Germinal center (tissue), 1 donor: ENCODE measurements at places on chromosomes 4 and X.

- DNase-seq: peak; percentile 90
Observed at GRCh38 chrX:47144626-47145394, at the start of the genes NDUFB11 and RBM10. Gene NDUFB11 (minus strand): TSS chrX:47144702. CDS start chrX:47144679, 23 bp downstream. Gene RBM10 (plus strand): TSS chrX:47145221. CDS start chrX:47147482, 2,261 bp downstream.

DNA sequence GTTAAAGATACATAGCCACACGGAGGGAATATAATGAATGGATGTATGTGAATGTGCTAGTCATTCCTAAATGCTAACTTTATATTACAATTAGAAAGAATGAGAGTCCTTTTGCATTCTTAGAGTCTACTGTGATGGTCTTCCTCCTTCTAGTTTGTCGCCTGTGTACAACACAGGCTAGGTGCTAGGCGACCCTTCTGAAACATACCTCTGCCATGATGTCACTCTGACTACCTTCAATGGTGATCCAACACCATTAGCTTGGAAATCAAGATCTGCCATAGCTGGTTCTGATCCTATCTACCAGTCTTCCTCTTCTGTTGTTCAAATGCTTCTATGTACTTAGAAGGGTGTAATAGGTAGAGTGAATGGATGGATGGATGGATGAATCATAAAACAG, 151.2 kb downstream of the MGST2 start:
- DNase-seq: no peak

DNA sequence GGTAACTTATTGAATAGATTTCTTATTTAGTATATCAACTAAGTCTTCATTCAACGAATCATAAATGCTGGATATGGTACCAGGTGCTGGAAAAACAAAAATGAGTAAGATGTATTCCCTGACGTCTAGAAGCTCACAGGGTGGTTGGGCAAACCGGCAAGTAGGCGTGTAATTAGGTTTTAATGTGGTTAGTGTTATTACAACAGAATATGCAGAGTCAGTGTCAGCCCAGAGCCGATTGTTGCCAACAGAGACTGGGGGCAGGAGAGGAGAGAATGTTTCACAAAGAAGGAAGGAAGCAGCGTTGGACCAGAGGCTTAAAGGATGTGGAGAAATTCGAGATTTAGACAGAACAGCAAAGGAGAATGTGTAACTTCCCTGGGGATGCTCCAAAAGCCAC, 111.7 kb downstream of the TENM3 start:
- no peak for DNase-seq

DNA sequence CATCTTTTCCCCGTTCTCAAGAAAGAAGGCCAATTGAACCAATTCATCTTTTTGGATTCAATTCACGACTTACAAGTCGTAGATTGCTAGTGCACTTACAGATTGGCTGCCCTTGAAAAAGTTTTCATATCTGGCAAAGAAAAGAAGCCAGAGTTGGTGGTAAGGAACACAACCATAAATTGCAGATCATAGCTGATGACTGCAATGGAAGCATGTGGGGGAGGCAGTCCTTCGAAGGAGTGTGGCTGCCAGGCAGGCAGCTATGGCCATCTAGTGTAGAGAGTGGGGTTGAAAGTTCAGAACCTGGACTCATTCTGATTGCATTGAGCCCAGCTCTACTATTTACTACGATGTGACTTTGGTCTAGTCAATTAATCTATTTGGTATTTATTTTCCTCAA, 4.5 kb downstream of the GPM6A start:
- no peak for DNase-seq

GRCh38 chr4:174423257-174423944, 98.9 kb downstream of the HPGD start:
- no peak for DNase-seq

DNA sequence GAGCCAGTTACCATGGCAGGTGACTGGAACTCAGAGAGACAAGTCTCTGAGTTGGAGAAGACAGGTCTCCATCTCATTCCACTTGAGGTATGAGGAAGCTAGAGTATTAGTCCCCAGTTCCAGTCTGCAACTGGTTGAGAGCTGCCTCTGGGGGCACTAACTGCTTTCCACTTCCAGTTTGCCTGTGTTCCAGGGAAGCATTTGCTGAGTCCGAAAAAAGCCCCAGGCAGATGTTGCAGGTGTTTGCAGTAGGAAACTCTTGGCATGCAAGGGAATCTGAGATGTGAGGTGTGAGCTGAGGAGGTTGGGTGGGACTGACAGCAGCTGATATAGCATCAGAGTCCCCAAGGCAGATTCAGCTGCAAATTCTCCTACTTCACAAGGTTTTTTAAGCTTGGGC, 272.2 kb upstream of the CASK start:
- no peak for DNase-seq

- DNase-seq: no peak
Observed at GRCh38 chr4:138671106-138671505, 344.5 kb upstream of the NOCT start.

DNA sequence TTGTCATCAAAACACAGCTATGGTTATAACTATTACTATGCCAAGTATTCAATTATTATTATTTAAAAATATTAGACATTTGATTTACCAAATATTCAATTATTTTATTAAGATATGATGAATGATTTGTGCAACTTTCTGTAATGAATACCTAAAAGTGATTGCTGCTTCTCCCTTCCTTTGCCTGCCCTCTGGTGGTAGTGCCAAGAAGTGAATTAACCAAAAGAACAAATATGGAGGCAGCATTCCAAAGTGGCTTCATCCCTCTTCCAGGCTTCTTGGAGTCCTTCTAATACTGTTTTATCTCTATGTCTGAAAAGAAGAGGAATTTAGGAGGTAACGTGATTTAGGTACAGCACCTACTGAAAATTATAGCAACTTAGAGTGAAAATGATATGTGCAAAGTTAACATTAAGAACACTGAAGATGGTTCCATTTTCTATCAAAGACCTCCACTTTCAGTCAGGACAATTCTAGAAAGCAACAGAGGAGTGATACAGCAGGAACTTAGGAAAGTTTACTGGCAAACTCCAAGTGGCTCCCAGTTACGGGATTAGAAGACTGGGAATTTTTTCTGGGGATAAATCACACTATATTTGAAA, 43.0 kb downstream of the ENPEP start:
- no peak for DNase-seq

- DNase-seq: no peak
Observed at GRCh38 chr4:20074450-20074849, 177.3 kb upstream of the SLIT2 start.

GRCh38 chr4:82611982-82612381, 50.2 kb upstream of the TMEM150C start:
- no peak for DNase-seq

DNA sequence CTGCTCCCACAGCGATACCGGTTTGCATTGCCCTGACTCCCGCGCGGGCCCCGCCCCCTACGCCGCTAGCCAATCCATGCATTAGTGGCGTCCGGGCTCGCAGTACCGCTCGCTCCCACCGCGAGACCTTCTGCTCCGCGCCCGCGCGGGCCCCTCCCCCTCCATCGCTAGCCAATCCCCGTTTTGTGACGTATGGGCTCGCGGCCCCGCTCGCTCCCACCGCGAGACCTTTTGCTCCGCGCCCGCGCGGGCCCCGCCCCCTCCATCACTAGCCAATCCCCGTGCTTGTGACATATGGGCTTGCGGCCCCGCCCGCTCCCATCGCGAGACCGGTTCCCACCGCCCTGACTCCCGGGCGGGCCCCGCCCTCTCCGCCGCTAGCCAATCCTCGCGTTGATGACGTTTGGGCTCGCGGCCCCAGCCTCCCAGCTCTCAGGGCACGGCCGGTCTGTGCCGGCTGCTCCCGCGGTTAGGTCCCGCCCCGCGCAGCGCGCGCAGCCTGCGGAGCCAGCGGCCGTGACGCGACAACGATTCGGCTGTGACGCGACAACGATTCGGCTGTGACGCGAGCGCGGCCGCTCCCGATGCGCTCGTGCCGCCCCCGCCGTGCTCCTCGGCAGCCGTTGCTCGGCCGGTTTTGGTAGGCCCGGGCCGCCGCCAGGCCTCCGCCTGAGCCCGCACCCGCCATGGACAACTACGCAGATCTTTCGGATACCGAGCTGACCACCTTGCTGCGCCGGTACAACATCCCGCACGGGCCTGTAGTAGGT, at the start of gene EMD:
TSS of gene EMD (plus strand) at position 497 of the 770 bp plus-strand sequence. CDS start at position 687, 190 bp downstream.
- peak; percentile 88 for DNase-seq

DNA sequence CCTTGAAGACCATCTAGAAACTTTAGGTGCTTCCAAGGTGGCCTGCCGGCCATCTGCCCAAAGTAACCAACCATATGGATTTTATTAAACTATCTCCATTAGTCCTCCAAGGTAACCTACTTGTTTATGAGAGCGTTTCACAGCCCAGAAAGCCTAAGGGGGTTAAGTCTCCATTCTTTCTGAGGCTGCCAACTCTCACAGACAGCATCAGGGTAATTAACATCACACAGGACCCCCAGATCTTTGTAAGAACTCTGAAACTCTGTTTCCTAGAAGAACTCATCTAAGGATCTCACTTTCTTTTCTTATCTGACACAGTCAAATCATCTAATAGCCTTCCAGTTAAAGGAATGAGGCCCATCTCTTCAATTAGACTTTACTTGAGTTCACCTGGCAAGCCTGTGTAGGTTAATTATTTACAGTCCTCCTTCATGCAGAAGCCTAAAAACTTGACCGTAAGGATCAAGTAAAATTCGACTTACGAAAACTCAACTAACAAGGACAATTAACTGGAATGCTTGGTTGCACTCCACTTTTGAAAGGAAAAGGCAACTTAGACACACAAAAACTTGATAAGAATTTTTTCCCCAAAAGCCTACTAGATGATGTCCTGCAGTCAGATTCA, 252.5 kb downstream of the GRIA3 start:
- no peak for DNase-seq

GRCh38 chr4:26753187-26753586, 107.5 kb upstream of the STIM2 start:
- DNase-seq: no peak

- no peak for DNase-seq
Observed at GRCh38 chr4:3784454-3785291, 18.5 kb downstream of the ADRA2C start.

- DNase-seq: no peak
Observed at GRCh38 chr4:39785083-39785482, 87.1 kb downstream of the UBE2K start.

GRCh38 chr4:141247430-141247780, 26.7 kb downstream of the ZNF330 start:
- no peak for DNase-seq

DNA sequence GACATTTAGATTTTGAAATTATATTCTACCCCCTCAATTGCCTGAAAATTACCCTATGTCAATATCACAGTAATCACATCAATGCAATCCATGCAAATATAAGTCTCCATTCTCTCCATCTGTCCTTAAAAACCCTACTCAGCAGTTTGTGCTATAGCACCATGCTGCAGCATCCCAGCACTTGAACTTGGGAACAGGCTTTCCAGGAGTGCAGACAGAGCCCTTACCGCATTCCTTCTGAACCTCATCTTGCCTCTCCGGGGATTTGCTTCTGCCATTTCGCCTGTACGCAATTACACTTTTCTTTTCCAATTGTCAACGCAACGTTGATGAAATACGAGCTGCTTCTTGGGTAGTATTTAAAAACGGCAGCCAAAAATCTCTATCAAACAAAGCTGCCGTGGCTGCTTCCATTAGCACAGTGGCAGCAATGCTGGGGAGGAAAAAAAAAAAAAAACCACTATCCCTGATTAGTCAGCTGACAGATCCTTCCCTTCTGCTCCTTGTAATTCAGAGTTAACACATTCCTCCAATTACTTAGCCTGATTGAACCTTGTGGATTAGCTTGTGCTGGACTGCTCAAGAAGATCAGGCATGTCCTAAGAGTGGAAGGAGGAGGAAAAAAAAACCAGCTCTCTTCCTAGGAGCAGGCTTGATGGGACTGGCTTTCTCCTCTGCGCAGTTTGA, 65.6 kb downstream of the MCF2 start:
- DNase-seq: no peak

DNA sequence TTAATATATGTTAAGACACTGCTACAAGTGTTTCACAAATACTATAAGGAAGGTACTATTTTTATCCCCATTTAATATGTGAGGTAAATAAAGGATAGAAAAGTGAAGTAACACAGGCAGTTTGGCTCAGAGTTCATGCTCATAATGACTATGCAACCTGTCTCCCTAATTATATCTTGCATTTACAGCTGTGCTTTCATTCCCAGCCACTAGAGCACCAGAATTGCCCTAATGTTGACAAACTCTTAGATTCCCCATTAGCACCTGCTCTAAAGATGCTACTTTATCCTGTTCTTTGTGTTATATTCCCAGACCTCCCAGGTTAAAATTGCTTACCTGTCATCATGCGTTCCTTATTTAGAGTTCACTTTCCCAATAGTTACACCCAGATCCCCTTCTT, 833.6 kb downstream of the CCSER1 start:
- DNase-seq: no peak

DNA sequence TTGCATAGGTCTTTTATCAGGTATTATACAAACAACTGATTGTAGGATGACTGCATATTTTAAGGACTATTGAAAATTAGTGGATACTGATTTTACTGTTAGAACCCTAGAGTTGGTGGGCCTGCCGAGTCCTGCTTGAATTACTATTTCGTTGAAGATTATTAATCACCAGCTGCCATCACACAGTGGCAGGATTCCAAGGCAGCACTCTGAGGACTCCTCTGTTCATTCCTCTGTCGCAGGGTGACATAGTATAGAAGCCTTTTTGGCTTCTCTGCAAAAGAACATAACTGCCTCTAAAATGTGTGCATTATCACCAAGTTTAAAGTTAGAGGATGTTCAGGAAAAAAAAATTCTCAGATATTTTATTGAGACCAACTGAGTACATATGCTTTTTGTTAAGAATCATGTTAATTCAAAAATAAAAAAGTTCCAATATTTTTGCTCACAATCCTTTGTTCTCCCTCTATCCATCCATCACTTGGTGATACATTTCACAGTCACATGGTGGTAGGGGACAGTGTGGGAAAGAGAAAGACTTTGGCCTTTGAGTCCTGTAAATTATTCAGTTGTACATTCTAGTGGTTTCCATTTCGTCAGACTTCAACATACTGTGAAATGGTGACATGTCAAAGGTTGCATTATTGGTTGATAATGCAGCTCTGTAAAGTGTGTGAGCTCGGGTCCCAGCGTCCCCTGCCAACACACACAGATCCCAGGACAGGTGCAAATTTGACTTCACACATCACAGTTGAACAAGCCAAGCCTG, 332.5 kb downstream of the GRID2 start:
- no peak for DNase-seq

DNA sequence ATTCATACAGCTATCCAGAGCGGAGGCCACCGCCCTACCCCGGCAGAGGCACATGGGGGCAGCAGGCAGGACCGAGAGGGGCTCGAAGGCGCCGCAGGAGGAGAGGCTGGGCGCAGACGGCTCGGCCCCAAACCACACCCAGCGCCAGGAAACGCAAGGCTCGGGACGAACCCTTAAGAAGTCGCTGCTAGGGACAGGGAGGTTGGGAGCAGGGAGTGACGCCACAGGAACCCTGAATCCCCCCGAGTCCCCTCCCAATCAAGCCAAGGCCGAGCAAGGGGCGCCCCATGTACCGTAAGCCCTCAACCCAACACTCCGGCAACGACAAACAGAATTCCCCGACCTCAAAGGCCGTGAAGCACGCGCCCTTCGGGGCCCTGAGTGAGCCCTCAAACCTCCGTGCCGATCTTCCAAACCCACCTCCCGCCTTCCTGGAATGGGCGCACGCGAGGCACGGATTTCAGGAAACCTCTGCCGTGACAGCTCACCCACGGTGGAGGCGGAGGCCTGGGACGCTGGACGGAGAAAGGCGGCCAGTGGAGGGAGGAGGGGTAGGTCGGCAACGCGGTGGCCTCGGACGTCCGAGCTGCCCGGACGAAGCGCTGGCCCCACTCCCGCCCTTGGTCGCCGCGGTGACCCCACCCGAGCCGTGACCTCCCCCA, 1.8 kb downstream of the ZFYVE28 start:
- no peak for DNase-seq
